ENCODE measurements at places on chromosomes 3 and 15.
A peak's percentile ranks its signal among the peaks of the same experiment; 100 is the strongest.

DNA sequence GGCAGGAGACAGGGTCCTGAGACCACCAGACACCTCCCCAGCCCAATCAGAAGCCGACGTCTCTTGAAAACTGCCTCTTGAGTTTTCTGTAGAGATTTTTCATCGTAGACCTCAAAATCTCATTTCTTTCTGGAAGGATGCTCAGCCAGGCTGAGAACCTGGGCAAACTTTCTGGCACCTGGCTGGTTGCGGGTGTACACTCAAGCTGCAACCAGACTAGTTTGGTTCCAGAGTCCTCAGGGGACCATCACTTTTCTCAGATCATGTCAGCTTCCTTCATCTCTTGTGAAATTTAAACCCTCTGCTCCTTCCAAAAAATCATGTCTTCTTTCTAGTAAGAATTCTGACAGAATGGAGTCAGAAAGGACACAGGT lies 45.1 kb downstream of the CMTM7 start:
- no peak for DNase-seq

GRCh38 chr15:83571820-83572707 lies 81.9 kb upstream of the ADAMTSL3 start:
- DNase-seq: no peak

- no peak for DNase-seq
Measured at GRCh38 chr3:16844791-16845190, 40.0 kb upstream of the PLCL2 start.

DNA sequence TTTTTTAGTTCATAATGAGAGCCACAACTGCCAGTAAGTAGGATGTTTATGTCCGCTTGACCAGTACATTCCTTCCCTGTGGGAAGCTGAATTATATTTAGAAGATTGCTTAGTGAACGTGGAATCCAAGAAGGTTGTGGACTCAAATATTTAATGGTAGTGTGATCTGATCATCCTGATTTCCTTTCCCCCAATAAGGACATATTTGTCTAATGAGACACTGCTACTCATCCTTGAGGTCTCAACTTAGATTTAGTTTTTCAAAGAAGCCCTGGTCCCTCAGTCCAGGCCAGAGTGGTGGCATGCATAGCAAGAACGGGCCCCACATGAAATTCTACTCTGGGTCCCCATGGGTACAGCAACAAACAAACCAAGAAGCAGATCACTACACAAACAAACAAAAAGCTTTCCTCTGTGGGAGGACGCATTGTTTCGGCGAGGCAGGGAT lies 60.8 kb downstream of the USP13 start:
- no peak for DNase-seq

- DNase-seq: no peak
Measured at GRCh38 chr3:31234145-31234544, 298.6 kb upstream of the STT3B start.

- no peak for DNase-seq
Measured at GRCh38 chr15:90097475-90097874, 4.8 kb downstream of the IDH2 start.

DNA sequence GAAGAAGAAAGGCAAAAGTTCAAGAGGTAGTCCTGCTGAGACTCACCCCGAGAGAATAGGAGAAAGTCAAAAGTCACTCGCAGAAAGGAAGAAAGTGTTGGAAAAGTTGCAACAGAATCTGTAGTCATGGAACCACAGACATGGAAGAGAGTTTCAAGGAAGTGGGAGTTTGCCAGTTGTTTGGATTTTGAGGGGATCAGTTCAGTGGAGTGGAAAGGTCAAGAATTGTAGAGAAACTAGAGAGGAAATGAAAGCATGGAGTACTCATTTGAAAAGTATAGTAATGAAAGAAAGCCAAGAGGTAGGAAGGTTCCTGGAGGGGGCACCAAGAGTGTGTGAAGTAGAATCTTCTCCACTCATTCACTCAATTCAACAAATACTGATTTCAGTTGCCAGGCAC lies 34.7 kb downstream of the SPTSSB start:
- no peak for DNase-seq

GRCh38 chr3:195072916-195073564 lies 197.9 kb downstream of the XXYLT1 start:
- DNase-seq: no peak

- no peak for DNase-seq
Measured at GRCh38 chr3:76582632-76583378, 457.1 kb upstream of the ROBO2 start.

DNA sequence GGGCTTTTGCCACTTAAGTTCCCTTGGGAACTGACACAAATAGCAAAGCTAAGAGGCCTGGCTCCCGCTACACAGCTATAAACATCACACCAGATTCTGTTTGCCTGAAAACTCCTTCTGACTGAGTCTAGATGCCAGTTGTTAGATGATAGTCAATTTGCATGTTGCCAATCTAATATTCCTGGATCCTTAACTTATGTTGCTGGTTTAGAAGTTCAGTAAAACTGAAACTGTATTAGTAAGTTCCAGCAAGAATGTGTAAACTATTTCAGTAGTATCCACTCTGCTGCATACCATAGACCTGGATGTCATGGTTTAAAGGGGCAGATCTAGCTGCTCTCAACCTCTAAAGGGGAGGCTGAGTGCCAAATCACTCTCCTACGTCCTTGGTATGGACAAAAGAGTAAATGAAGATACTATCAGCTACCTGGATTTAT lies 27.1 kb upstream of the LACTB start:
- peak; percentile 69 for DNase-seq

- DNase-seq: no peak
Measured at GRCh38 chr3:77247061-77247460, 207.2 kb downstream of the ROBO2 start.

GRCh38 chr3:73225991-73226390 lies 164.5 kb downstream of the EBLN2 start:
- no peak for DNase-seq

- DNase-seq: no peak
Measured at GRCh38 chr3:46895204-46895660, 17.7 kb downstream of the PTH1R start.

DNA sequence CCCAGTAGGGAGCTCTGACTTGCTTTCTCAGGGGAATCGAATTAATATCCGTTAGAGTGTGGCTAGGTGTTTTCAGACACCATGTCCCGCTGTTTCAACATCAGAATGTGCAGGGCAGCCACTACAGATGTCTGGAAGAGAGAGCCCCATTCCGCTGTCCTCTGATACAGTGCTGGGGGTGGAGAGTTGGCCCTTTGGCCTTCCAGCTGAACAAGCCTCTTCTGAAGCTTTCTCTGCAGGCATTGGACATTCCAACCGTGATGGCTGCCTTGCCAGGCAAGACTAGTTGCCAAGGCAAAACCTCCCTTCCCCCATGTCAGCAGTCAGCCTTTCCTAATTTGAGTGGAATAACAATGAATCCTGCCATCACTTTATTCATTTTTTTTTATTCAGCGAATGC lies 1.5 kb downstream of the FAH start:
- no peak for DNase-seq

DNA sequence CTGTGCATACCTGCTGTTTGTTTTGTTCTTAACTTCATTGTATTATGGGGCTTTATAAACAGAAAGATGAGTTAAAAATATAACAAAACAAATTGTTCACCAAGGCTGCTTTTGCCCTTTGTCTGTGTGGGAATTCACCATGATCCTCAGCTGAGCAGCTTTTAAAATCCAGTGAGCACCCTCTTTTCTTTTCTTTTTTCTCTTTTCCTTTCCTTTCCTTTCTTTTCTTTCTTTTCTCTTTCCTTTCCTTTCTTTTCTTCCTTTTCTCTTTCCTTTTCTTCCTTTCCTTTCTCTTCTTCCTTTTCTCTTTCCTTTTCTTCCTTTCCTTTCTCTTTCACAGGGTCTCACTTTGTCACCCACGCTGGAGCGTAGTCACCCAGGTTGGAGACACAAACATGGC lies 38.3 kb downstream of the RAB8B start:
- DNase-seq: no peak

GRCh38 chr3:12957339-12957738 lies 115.9 kb downstream of the IQSEC1 start:
- no peak for DNase-seq

DNA sequence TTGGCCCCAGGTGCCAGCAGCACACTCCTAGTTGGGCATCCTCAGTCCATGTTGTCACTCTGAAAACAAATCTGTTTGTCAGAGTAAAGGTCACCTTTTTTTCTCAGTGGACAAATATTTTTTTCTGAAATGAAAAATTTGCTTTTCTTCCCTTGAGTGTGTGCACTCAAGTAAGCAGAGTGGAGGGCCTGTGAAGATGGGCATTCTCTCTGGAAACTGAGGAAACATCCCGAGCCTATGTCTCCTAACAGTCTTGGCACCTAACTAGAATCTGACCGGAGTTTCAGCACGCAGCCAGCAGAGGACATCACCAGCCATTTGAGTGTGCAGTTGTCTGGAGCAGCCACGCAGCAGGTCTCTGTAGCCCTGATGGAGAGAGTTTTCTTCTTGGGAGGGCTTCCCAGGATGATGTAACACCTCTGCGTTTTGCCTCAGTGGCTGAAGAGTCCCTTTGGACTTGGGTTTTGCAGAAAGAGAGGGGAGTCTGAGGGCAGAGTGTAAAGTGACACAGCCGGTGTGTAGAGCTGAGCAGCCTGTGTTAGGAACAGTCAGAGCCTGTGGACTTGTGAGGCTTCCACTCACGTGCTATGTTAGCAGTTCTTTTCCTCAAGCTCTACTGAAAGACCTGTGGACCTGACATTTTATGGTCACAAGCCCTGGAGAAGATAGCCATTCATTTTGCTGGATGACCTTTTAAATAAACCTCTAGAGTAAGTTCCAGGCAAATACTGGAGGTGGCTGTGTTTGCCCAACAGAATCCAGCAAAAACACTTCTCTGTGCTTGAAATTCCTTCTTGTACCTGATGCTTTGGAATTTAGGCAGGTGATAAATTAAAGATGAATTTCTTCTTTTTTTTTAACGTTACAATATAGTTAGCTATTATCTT lies 51.6 kb downstream of the ABHD2 start:
- DNase-seq: no peak

- DNase-seq: no peak
Measured at GRCh38 chr3:86930831-86931230, 60.1 kb downstream of the VGLL3 start.

- no peak for DNase-seq
Measured at GRCh38 chr3:37537914-37538691, 323.6 kb upstream of the CTDSPL start.

DNA sequence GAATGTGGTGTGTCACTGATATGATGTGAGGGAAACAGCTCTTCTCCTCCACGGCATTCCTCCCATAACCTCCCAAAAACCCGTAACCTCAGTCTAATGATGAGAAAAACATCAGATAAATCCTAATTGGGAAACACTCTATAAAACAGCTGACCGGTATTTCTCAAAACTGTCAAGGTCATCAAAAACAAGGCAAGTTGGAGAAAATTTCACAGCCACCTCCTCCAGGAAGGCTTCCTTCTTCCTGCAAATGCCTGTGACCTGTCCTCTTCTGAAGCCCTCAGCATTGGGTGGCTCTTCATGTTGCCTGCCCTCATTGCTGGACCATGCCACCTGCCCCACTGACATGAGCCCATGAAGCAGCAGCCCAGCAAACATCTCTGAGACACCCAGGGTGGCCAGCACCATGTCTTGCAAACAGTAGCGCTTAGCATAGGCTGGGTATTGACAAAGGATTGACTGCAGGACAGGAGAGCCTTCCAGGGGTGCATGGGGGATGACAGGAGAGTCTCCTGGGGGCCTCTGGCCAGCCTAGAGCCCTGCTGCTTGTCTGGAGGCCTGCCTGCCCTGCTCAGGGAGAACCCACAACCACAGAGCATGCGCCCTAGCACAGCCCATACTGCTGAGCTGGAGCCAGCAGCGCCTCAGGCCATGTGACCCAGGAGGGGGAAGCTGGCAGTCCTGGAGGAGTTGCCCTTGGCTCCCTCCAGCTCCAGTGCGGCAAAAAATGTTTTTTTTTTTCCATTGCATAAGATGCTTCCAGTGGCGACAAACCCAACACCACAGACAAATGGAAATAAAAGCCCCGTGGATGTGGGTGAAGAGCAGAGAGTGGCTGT lies 49.7 kb downstream of the XXYLT1 start:
- no peak for DNase-seq

- DNase-seq: no peak
Measured at GRCh38 chr3:118808723-118809122, 225.9 kb downstream of the IGSF11 start.

- DNase-seq: no peak
Measured at GRCh38 chr3:32794487-32795308, 23.1 kb upstream of the TRIM71 start.

DNA sequence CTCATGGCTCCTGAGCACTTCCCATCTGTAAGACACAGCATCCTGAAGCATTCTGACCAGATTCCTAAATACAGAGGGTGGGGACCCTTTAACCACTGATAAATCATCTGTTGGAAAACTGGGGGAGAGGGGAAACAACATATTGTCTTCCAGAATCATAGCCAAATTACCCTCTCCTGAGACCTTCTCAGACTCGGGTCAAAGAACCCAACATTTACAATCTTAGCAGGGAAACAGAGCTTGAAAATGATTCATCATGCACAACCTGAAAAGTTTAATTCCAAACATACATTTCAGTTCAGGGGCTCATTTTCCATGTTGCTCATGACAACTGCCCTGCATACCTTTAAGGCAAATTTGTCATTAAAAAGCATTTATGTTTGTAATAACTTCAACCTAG lies 48.5 kb upstream of the TSPAN3 start:
- no peak for DNase-seq

DNA sequence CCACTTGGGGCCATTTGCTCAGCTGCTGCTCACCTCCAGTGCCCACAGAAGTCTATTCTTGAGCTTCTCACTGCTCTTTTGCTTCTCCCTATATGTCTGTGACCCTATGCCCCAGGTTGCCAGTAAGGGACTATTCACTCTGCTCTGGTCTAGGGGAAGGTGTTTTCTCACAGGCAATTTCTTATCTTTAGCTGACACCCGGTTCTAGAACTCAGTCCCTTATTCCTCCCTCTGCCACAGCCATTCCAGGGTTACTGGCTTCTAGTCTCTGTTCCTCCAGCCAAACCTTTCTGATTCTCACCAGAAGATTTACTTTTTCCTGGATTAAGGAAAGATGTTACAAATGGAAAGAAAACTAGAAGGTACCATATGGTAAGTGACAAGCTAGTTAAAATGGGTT lies 574.0 kb downstream of the NTRK3 start:
- no peak for DNase-seq

DNA sequence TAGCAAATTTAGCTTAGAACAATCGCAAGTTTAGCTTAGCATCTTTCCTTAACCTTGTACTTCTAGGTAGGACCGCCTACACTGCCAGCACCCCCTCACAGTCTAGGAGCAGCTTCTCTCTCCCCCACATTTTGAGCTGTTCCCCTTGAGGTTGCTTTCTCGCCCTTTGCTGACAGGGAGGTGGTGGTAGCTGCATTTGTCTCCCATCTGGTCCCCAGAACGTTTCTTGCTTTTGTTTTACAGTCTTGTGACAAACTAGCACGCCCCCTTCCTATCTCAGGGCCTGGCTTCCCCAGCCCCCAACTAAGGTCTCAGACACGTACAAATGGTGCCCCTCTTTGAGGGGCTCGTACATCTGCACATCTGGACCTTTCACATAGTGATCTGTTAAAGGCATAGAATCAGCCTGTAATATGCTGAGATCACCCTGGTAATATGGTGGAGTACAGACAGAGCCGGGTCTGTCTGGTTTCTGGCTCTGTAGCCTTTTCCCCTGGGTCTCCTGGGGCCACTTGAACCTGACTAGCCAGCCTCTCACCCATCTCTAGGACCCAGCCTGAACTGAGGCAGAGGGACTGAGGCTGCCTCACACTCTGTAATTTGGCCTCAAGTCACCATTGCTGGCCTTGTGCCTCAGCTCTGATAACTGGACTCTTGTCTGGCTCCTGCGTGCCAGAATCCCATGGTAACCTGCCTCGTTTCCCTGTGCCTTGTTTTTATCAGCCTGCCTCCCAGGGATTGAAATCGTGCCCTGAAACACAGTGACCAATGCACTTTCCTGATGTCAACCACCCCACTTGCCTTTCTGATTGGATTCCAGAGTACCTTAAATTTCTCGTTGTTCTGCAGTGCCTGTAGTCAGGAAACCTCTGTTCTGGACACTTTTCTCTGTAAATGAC lies 27.7 kb downstream of the CRTC3 start:
- DNase-seq: no peak
